ENCODE measurements at places on chromosomes 5 and 9.

GRCh38 chr5:119363936-119364335 lies 8.1 kb downstream of the TNFAIP8 start:
- no peak for DNase-seq

DNA sequence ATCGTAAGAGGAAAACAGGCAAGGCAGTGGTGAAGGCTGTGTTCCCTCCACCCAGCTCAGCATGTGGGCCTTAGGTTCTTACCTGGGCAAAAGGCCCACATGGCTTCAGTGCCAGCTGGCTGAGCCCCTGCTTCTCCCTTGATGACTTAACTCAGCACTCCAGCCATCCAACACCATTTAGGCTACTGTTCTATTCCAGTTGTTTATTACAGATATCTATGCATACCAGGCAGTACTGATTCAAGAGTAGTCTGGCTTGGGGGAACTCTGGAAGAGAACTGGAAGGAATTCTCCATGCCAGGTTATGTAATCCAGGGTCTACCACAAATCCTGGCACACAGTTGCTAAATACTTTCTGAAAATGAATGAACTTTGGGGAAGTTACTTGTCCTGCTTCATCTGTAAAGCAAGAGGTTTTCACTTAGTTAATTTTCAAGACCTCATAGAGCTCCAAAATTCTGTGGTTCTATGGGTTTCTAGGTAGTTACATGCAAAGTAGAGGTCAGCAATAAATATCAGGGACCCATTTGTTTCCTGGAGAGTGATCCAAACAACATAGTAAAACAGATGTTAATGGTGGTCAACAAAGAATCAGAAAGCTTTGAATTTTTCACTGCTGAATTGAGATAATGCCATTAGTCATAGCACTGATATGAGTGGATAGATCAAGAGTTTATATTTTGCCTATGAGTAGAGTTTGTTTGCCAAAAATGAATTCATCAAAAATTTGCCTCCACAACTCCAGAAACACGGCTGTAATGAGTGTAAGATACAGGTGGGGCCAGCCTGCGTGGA lies 88.2 kb upstream of the OSMR start:
- no peak for DNase-seq

- peak; percentile 69 for DNase-seq
Measured at GRCh38 chr9:128117613-128118471, 9.7 kb downstream of the PTGES2 start.

DNA sequence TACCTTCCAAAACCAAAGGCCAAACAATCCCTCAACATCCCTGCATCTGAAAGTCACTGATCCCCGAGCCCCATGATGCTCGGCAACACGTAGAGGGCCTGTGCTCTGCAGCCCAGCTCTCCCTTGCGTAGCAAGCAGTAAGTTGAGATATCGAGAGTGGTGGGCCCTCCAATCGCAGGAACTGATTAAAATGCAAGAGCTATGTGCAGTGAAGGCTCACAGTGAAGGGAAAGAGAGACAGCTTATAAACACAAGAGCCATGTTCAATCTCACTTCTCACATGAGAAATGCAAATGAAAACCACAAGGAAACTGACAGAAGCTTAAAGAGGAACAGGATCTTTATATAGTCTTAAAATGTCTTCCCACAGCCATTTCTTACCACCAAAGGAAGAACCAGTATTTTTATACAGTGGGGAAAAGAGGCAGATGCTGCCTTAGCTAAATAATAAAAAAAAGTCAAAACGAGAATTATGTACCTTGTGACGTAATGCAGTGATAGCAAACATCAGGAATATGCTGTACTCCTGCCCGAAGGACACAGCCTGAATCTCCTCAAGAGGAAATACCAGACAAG lies 24.6 kb downstream of the TTF1 start:
- no peak for DNase-seq

- DNase-seq, result no peak
Measured at GRCh38 chr5:91864962-91865361, 481.8 kb upstream of the ARRDC3 start.

GRCh38 chr5:5473226-5473625 lies 50.7 kb downstream of the ICE1 start:
- no peak for DNase-seq

DNA sequence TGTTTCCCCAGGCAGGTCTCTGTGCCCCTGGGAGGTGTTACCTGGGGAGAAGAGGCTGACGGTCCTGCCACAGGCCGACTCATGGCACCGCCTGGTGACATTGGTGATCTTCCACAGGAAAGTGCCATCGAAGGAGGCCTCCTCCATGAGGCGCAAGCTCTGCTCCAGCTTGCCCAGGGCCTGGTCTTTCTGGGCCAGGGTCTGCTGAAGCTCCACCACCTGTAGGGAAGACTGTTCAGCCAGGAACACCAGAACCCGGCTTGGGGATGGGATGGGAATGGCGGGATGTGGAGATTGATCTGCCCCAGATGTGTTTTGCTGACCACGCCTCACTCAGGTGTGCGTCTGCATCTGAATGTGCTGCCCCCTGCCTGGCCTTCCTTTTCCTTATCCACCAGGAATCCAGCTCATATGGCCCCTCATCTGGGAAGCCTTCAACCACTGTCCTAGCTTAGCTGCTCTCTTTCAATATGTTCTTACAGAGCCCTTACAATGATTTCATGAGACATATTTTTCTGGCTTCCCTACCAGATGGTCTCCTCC lies 15.2 kb downstream of the TRAF1 start:
- DNase-seq, result no peak

DNA sequence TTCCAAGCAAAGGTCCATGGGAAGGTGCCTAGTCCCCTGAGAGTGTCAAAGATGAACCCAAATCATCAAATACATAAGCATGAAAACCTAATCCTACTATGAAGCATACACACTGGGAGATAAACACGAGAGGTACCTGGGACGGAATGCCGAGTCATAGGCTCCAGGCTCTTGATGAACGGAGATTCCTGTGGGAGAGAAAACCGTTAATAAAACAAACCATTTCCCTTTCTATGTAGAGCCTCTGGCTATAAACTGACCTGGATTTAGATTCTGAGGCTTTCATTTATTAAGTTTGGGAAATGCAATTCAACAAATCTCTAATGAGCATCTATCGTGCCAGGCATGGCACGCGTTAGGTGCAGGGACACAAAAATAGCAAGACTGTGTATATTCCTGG lies 206.4 kb upstream of the IL12B start:
- DNase-seq, result no peak

GRCh38 chr5:130762031-130762430 lies 403.0 kb downstream of the HINT1 start:
- DNase-seq, result no peak

- DNase-seq, result no peak
Measured at GRCh38 chr9:109972026-109972882, 192.3 kb downstream of the PALM2AKAP2 start.

GRCh38 chr5:134138416-134139376 lies 24.2 kb downstream of the TCF7 start:
- DNase-seq, result no peak

GRCh38 chr5:156675395-156675794 lies 174.7 kb upstream of the PPP1R2B start:
- no peak for DNase-seq

GRCh38 chr9:18442629-18443491 lies 31.1 kb upstream of the ADAMTSL1 start:
- DNase-seq, result peak; percentile 11

GRCh38 chr9:19409401-19410194 lies 789 bp downstream of the ACER2 start:
- peak; percentile 2 for DNase-seq

GRCh38 chr5:82734347-82734746 lies 342.8 kb downstream of the TMEM167A start:
- no peak for DNase-seq

DNA sequence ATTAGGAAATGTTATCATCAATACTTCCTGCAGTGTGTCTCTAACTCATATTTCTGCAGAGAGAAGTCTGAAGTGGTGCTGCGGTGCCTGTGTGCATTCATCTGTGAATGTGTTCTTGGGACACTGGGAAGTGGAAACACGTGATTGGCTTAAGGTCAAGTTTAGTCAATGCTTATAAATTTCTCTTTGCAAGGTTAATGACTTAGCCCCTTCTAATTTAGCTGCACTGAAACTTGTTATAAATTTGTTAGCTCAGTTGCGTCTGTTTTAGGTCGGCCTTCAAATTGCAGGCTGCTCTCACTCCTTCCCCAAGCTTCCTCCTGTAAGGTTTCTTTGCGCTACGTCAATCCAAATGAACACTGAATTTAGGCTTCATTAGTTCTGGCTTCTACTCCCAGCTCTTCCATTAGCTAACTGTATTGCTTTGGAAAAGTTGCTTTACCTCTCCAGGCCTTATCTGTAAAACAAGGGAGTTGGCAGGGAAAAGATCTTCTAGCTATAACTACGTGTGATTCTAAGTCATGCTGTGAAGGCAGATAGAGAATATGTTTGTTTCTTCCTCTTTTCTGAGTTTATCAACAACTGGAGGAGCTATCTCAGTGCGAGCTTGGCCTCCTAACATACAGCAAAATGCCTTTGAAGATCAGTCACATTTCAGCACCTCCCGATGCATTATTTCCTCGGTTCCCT lies 341.8 kb downstream of the NFIB start:
- no peak for DNase-seq

DNA sequence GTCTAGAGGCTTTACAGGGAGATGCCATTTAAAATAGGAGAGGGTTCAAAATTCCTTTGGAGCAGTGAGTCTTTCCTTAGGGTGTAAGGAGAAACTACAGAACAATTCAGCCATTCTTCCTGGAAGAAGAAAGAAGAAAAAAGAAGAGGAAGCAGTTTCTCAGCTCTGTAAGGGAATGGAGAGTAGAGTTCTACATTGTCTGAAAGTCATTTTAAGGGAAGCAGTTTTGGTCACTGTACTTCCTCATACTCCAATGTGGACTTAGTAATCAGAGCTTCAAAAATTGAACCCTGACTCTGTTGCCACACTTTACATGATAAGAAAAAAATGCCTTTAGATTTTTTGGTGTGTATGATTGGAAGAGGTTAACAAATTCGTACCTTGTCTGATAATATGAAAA lies 122.4 kb downstream of the LRRC70 start:
- no peak for DNase-seq

DNA sequence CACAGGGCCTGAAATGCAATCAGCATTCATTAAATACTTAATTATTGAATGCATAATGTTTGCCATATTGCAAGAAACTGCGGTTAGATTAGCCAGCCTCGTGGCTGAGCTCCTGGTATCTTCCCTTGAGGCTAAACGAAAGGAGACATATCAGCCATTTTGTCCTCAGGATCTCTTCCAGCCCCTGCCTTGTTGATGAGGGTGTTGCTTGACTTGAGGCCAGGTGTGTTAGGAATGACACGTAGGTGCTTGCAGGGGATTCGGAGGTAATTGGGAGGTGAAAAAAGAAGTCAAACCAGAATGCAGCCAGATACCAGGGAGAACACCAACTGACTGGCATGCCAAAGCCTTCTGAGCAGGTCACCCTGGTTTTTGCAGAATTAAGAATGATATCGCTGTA lies 12.5 kb downstream of the SH3RF2 start:
- DNase-seq, result no peak

- DNase-seq, result no peak
Measured at GRCh38 chr9:17436854-17437253, 142.0 kb upstream of the SH3GL2 start.

- DNase-seq, result no peak
Measured at GRCh38 chr9:99019510-99020331, 76.0 kb downstream of the COL15A1 start.

DNA sequence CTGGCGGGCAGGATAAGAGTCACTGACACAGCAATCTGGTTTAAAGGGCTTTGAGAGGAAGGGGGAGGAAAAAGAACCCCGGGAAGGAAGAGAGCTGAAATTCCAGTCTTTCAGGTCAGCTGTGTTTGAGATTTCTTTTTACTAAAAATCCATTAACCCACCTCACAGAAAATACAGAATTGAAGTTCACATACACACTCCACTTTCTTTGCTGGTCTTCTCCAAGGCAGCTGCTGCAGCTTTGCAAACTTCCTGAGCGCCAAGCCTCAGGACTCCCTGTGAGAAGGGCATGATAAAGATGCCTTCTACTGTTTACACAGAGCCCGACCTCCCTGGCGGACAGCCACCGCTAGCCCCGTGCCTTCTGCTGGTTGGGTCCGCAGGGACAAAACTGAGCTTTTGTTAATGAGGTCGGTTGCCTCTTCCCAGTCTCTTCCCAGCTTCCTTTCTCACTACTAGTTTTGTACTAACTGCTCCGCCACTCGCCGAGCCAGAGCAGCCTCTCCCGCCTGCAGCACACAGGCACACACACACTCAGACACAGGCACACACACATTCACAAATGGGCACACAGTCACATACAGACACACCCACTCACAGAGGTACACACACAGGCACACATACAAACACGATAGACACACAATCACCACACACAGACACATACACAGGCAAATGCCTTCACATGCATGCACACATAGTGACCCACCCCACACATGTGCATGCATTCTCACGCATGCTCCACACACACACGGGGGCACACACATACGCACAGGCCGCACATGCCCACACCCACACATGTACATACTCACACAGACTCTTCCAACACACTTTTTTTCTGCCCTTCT lies at the start of gene FREM1:
Gene FREM1 (minus strand): TSS at position 468 of the 845 bp plus-strand sequence. CDS start 41,451 bp downstream, outside the sequence.
- DNase-seq, result peak; percentile 13

- peak; percentile 44 for DNase-seq
Measured at GRCh38 chr9:111481885-111482636, 2.1 kb downstream of the ECPAS start.

DNA sequence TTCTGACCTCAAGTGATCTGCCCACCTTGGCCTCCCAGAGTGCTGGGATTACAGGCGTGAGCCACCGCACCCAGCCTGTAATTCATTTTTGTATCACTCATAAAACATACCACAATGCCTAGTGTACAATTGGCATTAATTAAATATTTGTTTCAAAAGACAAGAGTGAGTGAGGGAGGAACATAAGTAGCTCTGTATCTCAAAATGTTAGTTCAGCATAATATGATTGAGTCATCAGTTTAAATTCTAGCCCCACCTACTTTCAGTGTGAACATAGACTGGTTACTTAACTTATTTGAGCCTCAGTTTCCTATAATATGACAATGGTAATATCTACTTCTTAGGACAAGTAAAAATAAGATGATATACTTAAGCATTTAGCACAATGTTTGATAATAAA lies 26.9 kb downstream of the INVS start:
- no peak for DNase-seq

- no peak for DNase-seq
Measured at GRCh38 chr9:32701321-32702022, 66.0 kb upstream of the TAF1L start.

- no peak for DNase-seq
Measured at GRCh38 chr9:8895861-8896224, 1096.3 kb upstream of the DMAC1 start.
